ENCODE measurements at places on chromosomes 5 and 9.

DNA sequence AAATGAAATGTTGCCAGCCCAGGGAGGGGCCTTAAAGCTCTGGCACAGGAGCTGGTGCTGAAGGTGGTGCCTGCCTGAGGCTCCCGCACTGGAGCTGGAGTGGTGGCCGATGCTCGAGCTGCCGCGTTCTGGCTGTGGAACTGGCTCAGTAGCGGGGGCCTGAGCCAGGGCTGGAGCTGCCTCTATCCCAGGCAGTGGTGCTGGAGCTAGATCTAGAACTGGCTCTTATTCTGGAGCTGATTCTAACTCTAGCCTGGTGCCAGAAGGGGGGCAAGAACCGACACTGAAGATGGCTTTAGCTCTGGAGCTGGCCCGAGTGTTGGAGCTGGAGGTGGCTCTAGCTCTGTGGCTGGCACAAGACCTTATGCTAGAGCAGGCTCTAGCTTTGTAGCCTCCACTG lies 19.2 kb downstream of the OBP2B start:
- no peak for DNase-seq

DNA sequence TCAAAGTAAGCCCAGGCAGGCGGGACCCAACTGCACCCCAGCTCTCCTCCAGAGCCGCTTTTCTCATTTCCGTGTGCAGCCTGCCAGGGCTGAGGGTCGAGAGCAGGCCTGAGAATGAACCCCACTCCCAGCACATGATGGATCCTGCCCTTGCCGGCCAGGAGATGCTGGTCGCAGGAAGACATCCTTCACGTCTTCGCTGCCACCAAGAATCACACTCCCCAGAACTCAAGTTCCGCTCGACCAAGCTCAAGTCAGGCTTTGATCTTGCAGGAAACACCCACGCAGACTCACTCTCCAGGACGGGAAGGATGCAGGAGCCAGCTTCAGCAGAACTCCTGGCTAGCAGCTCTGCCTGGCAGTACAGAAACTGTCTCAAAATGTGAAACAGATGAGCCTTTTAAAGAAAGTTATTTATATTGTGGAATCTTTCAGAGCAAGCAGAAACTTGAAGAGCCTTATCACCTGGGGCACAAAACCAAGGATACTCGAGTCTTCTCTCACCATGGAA lies 102.4 kb downstream of the ROR2 start:
- DNase-seq, result no peak

GRCh38 chr9:15349892-15350761 lies 43.1 kb upstream of the TTC39B start:
- no peak for DNase-seq

GRCh38 chr9:107323836-107324585 lies 40.9 kb downstream of the RAD23B start:
- DNase-seq, result no peak

- no peak for DNase-seq
Measured at GRCh38 chr5:180217797-180218196, 8.8 kb upstream of the RASGEF1C start.

- DNase-seq, result no peak
Measured at GRCh38 chr5:43129161-43129560, 8.4 kb downstream of the ZNF131 start.

DNA sequence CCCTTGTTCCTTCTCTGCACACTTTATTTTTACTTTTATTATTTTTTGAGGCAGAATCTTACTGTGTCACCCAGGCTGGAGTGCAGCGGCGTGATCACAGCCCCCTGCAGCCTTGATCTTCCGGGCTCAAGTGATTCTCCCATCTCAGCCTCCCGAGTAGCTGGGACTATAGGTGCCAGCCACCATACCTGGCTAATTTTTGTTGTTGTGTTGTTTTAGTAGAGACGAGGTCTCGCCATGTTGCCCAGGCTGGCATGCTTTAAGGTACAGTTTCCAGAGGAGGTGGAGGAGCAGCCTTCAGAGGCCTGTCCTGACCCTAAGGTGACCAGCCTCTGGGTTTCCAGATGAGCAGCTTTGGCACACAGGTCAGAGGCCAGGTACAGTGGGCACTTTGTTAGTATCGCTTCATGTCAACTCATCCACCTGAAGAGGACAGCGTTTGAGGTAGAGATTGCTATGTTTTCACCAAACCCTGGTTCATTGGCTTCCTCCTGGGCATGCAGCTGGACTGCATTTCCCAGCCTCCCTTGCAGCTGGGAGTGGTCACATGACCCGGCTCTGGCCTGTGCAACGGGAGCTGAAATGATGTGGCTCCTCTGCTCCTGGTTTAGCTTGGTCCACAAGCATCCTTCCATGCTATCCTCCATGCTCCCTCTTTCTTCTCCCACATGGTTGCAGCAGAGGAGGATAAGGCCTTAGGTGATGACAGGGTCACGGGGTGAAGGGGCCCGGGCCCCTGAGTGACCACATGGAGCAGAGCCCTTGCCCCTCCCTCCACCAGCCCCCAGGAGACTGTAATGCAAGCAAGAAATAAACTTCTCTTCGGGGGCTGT lies 139.3 kb upstream of the IER5L start:
- DNase-seq, result no peak

DNA sequence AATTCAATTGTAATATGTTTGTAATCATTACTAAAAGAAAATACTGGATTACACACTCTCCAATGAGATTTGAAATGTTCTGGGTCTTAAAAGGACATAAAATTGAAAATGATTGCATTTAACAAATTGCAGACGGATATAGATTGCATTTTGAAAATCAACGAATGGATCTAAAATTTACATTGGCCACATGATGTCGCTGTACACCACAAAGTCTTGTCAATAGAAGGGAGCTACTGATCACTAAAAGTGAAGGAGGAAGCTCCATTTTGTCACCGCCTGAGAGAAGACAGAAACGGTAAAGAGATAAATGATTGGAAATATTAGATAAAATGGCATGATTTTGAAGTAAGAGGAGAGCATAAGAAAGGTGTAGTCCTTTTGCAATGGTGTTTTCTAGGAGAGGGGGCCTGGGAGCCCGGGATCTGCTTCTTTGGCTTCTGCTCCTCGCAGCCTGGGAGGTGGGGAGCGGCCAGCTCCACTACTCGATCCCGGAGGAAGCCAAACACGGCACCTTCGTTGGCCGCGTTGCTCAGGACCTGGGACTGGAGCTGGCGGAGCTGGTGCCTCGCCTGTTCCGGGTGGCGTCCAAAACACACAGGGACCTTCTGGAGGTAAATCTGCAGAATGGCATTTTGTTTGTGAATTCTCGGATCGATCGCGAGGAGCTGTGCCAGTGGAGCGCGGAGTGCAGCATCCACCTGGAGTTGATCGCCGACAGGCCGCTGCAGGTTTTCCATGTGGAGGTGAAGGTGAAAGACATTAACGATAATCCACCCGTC lies at the start of gene PCDHA1:
Gene PCDHA1 (plus strand): TSS at position 236 of the 782 bp plus-strand sequence.
- DNase-seq, result no peak

DNA sequence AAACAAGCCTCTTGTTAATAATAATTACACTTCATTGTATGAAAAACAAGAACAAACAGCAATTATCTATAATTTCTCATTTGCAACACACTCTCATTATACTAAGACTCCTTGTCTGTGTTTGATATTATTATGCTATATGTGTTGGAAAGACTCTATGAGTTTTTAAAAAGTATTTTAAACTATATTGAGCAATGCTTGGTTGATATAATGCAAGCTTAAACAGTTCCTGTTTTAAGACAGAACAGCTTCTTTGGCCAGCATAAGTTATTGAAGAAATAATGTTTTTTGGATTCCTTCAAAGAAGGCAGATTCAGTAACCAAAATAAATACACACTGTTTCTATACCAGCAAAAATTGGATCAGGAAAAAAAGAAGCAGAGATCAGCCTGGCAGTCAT lies 871.4 kb downstream of the MAT2B start:
- DNase-seq, result no peak

DNA sequence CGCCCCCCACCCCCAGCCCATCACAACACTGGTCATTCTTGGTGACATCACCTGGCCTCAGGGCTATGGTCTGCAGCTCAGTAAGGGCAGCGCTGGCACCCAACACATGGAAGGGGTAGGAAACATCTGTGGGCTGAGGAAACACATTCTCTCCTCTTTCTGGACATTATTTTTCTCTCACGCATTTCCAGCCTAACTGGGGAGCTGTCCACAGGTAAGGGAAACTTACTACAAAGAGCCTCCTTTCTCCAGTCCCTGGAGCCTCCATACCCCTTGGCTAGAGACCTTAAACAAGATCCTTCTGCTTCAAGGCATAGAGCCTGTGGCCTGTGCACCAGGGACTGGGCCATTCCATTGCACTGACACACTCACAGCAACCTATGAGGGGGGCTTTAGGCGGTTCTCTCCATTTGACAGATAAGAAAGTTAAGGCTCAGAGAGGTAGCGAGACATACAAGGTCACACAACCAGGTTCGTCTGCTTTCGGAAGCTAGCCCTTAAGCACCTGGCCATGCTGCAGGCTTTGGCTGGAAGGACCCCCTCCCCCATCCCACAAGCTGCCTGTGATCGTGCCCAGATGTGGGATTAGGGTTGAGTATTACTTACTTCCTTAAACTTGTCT lies 40.7 kb downstream of the CXXC5 start:
- no peak for DNase-seq

DNA sequence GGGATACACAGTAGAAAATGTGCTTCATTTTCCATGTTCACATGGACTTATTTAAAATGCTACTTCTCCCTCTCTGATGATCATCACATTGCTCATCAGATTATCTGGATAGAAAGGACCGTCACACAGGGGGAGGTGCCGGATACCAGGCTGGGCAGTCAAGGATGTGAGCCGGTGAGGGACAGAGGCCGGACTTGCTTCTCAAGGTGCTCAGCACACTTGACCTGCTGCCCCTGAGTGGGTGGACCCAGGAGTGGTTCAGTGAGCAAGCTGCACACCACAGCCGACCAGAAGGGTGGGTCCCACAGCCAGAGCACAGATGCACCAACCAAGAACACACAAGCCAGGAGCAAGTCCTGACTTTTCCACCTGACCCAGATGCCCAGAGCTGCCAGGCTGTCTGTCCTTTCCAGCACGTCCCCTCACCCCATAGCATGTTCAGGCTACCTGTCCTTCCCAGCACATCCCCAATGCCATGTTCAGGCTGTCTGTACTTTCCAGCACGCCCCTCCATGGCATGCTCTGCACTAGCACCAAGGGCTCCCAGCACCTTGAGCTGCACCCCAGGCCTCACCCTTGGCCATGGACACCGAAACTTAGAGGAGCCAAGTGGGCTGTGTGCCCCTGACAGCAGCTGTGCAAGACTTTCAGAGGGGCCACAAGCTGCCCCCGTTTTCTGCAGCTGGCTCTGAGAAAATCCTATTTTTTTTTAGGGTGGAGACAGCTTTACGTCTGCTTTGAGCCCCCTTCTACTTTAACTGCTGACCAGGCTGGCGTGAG lies 77.8 kb downstream of the SECISBP2 start:
- no peak for DNase-seq

DNA sequence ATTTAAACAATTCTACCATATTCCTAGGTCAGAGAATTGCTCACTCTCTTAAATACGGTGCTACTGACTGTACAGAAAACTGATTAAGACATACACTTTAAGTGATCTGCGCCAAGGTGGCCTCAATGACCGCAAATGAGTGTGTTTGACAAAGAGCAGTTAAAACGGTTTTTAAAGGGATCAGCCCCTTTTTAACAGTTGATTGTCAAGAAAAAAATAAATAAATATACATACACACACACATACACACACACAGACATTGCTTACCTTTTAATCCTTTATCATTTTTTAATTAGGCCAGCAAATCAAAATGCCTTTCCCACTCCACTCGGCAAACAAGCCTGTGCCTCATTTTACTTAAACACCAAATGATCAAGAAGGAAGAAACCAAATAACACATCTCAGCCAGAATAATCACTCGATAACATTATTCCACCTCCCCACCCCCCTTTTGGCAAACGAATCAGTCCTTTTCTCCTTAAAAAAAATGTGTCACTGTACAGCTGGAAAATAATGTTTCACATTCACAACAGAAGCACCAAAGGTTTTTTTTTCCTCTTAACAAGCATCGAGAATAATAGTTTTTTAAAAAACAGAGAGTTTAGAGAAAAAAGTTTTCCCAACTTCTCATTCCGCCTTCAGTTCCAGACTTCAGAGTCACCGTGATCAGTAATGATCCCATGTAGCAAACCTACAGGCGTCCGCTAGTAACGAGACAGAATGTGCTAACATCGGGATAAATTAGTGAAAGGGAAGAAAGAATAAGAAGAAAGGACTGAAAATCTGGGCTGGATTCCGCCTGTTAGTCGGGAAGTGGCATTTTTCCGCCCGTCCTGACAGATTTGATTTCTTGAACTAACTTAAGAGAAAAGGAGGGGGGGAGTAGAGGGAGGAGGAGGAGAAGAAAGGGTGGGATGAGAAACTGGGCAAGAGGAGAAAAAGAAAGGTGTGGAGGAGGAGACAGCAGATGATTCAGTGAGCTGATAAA lies at the start of gene ZNF608:
Gene ZNF608 (minus strand): TSS at position 712 of the 988 bp plus-strand sequence. CDS start 1,650 bp downstream, outside the sequence.
- DNase-seq, result no peak

- no peak for DNase-seq
Measured at GRCh38 chr5:80659106-80659505, 4.3 kb upstream of the DHFR start.

DNA sequence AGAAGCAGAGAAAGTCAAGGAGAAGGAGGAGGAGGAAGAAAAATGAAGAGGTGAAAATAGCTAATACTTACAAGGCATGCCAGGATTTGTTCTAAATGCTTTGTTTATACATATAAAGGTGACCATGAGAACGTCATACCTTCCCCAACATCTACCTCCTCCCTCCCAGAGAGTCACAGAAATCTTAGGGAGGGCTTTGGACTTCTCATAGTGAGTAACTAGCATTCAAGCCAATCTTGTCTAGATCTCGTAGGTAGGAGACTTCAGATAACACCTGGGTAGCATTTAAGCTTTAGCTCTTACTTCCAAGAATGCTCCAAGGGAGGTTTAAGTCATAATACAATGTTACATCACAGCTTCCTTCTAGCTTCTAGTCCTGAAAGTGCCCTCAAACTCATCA lies 36.5 kb upstream of the GPBP1 start:
- DNase-seq, result no peak

- DNase-seq, result no peak
Measured at GRCh38 chr5:173744551-173744950, 128.1 kb upstream of the BOD1 start.

GRCh38 chr5:92561411-92561959 lies 1019.5 kb downstream of the NR2F1-AS1 start:
- DNase-seq, result no peak

GRCh38 chr5:178769617-178770260 lies 39.3 kb upstream of the ZNF354A start:
- DNase-seq, result no peak

GRCh38 chr9:126521551-126521950 lies 92.2 kb upstream of the LMX1B start:
- DNase-seq, result no peak

GRCh38 chr5:676699-677076 lies 16.5 kb downstream of the TPPP start:
- no peak for DNase-seq

DNA sequence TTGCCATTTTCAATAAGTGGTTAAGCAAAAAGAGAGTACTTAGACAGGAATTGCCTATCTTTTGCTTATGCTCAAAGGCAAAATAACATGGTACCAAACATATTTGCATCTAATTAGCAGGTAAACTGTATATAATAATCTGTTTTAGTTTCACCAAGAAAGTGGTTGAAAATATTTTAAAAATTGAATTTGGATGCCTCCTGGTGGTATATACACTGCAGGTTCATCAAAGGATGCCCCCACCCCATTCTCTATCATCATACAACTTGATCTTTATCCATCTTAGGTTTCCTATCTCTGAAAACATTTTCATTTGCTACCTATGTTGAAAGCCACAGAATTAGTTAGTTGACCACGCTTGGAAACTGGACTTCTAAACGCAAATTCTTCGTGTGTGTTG lies 47.0 kb upstream of the MROH2B start:
- no peak for DNase-seq

- DNase-seq, result no peak
Measured at GRCh38 chr9:134635351-134636148, 6.1 kb upstream of the COL5A1 start.

Data from esophagus squamous epithelium (tissue), 5 donors.